Cardiac fibroblast (primary cell): ENCODE measurements at places on chromosomes 2 and 18.

DNA sequence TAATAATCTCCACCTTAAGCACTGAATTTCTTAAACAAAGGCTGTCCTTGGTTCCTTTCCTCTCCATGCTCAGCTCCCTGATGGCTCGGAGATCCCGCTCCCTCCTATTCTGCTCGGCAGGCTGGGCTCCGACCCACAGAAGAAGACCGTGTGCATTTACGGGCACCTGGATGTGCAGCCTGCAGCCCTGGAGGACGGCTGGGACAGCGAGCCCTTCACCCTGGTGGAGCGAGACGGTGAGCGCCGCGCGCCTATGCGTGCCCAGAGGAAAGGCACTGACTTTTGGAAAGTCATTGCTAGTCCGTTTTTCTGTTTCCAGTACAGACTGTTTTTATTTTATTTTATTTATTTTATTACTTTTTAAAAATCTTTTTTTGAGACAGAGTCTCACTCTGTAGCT lies 9.6 kb downstream of the CNDP2 start:
- no peak for DNase-seq

GRCh38 chr2:193303464-193303863 lies 1108.7 kb upstream of the TMEFF2 start:
- no peak for DNase-seq

GRCh38 chr2:209547726-209548125 lies 123.9 kb downstream of the MAP2 start:
- DNase-seq, result no peak

- DNase-seq, result peak; percentile 47
Measured at GRCh38 chr18:69484699-69485396, 84.2 kb downstream of the DOK6 start.

DNA sequence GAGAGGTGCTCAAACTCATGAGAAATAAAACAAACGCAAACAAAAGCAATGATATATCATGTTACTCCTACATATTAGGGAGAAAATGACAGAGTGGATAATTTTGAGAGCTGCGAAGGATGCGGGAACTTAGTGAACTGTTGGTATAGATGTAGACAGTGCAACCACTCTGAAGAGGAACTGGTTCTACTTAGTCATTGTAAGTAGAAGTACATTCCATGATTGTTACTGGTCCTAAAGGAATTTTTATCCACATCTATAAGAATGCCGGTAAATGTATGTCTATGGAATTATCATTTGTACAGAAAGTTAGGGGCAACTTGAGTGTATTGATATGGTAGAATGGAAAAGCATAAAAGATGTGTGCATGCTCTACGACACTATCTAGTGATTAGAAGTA lies 1238.4 kb downstream of the LRP1B start:
- DNase-seq, result no peak

GRCh38 chr18:52208646-52209045 lies 131.4 kb upstream of the DCC start:
- DNase-seq, result no peak

GRCh38 chr2:177254433-177255226 lies 9.9 kb downstream of the NFE2L2 start:
- DNase-seq, result no peak

GRCh38 chr18:32909798-32910561 lies 137.2 kb upstream of the KLHL14 start:
- DNase-seq, result no peak

GRCh38 chr2:235793163-235793752 lies 299.4 kb downstream of the AGAP1 start:
- DNase-seq, result peak; percentile 38

DNA sequence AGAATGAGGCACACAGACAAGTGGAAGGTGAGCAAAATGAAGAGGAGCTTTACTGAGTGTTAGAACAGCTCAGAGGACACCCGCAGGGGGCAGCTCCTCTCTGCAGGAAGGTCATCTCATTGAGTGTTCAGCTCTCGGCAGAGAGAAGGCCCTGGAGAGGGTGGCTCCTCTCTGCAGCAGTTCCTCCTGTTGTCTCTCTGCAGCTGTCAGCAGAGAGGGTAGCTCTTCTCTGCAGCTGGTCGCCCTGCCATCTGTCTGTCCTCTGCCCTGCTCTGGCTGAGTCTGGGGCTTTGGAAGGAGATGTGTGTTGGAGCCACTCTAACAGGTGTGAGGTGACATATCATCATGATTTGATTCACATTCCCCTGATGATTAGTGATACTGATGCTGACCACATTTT lies 6.8 kb upstream of the SNTG2 start:
- no peak for DNase-seq

DNA sequence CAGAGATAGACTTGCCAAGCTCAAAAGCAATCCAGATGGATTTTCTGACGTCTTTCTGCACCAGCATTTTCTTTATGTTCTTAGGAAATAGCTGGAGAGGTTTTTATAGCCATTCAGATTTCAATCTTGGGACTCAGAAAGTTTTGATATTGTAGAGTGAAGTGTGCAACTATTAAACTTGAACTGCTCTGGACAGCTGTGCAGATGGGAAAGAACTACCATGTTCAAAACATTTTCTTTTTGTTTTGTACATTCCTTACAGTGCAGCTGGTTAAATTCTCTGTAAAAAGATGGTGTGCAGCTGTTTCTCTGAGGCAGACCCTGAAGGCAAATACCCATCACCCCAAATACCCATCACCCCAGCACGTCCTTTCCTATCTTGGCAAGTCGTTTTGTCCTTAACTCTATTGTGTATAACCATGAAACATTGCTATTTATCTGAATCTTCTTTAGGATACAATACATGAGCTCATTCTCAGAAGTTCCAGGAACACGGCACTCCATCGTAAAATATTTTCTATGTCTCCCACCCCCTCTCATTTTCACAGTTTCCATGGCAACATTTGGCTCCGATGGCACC lies 38.8 kb downstream of the AQP4 start:
- no peak for DNase-seq

DNA sequence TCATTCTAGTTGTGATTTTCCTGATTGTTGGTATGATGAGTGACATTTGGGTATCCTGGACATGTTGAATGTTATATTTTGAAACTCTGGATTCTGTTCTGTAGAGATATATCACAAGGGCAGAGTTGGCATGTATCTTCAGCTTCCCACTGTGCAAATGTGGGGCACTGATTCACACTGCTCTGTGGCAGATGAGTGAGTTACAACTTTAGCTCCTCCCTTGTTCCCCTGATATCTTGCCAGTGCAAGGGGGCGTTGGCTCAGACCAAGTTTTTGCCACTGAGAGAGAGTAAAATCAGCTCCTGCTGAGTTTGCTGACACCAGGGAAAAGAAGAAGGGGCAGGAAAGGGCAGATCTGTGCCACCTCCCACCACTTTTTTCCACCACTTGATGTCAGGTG lies 199.6 kb upstream of the MMADHC start:
- DNase-seq, result no peak

- DNase-seq, result no peak
Measured at GRCh38 chr2:100107906-100108647, 34.3 kb downstream of the AFF3 start.

- DNase-seq, result peak; percentile 94
Measured at GRCh38 chr2:157182834-157183396, 74.6 kb upstream of the GALNT5 start.

DNA sequence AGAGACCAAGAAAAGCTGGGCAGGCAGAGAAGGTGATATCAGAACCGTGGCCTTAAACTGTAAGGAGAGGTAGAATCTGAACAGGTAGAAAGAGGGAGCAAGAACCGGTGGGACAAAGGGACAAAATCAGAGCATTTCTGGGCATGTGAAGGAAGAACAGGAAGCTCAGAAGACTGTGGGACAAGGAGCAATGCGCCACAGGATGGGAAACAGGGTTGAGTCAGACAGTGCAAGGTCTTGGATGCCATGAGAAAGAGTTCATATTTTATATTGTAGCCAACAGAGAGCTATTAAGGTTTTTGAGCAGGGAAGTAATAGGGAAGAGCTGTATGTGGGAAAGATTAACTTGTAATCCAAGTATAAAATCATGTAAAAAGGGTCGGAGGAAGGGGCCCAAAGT lies 106.4 kb upstream of the UGP2 start:
- peak; percentile 67 for DNase-seq

DNA sequence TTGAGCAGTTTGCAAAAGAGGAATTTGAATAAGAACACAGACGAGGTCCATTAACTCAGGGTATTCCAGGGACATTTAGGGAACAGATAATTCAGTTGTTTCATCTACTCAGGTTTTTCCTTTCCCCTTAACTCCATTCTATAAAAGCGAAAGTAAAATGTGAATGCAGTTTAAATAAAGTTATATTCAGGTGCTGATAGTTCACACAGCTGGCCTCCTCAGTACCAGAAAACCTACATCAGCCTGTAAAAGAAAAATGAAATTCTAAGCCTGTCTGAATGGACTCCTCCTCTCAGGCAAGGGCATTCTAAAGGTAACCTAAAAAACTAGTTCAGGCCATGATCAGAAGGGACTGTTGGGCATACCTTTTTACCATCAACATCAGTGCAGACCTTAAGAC lies 873.8 kb downstream of the SUCLG1 start:
- DNase-seq, result no peak

DNA sequence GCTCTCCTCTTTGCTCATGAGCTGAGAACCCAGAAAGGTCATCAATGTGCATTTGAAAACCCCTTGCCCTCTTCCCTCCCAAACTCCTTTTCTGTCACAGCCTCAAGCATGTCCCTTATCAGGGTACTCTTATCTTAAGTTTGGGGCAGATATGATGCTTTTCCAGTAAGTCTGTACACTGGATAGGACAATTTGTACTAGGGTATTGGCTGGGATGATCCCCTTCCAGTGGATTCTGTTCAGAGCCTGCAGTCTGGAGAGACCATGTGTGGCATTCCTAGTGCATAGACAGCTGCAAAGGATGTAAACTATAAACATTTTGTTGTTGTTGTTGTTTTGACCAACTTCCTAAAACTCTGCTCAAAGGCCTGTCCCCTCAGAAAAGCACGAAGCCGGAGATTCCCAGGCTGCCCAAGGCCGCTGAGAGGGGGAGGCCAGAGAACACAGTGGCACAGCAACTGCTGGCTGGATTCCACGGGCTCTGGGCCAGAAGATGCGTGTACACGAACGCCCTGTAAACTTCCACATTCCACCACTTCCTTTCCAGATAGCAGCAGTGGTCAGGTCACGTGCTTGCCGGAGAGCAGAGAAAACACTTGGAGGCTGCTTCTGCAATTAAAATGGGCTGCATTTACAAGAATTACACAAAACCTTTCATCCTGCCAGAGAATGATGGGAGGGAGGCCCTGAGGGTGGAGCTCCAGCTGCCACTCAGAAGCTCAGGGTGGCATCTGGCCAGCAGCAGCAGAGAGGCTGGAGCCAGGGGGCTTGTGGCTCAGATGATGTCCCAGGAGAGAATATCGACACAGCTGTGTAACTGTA lies 42.1 kb downstream of the BMP10 start:
- DNase-seq, result peak; percentile 96

GRCh38 chr2:31335921-31336585 lies 78.5 kb downstream of the XDH start:
- DNase-seq, result peak; percentile 69
